ENCODE measurements at places on chromosomes 1 and 21.

DNA sequence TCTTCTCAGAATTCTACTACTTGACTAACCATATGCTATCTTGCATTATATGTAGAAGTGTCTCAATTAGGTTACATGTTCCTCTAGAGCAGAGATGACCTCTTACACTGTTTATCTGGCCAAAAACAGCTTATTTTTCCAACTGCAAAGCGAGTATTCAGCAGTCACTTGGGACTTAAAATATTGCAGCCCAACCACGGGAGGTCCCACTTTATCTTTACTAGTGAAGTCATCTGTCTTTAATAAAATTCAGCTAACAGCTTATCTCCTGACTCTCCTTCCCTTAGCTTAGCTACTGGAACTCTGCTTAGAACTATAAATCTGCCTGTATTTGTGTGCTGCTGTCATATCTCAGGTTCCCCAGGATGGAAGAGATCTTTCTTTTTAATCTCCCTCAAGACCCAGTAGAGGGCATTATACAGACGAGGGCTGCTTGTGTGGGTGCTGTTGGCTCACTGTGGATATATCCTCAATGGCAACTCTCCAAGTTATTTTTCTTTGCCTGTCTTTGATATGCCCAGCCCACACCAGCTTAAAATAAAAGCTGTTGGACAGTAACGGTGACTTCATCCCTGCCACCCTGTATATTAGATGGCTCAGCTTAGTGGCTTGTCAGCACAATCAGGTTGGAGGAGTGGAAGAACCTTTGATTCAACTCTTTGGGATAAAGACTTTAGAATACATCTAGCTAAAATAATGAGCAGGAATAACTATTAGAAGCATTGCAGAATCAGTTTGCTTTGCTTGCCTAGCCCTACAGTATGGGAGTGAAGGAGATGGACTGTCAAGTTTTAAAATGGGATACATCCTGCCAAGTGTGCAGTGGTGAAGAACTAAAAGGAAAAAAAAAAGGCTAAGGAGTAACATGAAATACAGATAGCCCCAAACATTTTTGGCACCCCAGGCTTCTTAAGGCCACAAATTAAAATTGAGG, 9.6 kb downstream of the ENSA start:
- DNase-seq: no peak

- no peak for DNase-seq
These were observed 40.3 kb downstream of the URB1 start for GRCh38 chr21:32352526-32352925.

DNA sequence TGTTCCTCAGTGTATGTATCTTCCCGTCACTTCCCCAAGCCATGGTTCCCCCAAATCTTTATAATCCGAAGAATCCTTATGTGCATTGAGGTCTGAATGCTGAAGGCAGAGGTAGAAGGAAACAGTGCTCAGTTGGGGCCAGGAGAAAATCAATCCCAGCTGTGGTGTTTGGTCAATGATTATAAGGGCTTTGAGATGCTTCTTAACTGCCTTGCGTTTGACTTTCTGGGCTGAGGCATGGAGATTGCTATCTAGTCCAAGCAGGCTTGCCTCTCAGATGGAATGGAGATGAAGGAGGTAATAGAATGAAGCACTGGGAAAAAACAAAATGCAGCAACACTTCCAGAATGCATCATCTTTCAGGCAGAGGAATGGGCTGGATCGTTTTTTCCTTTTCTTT, 3.6 kb upstream of the MAP1LC3C start:
- DNase-seq: no peak

DNA sequence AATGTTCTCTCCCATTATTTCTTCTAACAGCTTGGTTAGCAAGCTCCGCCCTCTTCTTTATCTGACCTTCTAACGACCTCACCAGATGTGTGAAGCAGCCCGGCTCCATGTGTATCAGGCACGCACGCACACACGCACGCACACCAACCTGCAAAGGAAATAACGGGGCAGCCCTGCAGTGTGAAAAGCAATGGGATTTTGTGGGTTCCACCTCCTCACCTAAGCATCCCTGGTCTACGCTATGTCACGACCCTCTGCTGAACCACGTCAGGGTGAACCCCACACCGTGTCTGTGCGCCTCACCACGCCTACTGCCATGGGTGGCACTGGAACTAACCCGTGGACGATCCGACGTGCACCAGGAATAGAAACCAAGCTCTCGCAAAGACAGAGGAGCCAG, 10.4 kb downstream of the SSU72 start:
- DNase-seq: no peak

DNA sequence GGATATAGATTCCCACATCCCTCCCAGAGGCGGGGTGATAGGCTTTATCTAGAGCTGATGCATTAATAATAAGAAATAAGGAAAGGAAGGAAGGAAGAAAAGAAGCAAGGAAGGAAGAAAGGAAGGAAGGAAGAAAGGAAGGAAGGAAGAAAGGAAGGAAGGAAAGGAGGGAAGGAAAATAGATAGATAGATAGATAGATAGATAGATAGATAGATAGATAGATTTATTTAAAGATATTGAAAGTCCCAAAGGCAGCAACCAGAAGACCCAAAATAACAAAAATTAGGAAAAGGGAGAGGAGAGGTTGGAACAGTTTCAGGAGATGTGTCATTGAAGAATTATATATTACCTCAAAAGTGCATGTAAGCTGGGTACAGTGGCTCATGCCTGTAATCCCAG, 12.2 kb upstream of the SLC26A9 start:
- DNase-seq: no peak

DNA sequence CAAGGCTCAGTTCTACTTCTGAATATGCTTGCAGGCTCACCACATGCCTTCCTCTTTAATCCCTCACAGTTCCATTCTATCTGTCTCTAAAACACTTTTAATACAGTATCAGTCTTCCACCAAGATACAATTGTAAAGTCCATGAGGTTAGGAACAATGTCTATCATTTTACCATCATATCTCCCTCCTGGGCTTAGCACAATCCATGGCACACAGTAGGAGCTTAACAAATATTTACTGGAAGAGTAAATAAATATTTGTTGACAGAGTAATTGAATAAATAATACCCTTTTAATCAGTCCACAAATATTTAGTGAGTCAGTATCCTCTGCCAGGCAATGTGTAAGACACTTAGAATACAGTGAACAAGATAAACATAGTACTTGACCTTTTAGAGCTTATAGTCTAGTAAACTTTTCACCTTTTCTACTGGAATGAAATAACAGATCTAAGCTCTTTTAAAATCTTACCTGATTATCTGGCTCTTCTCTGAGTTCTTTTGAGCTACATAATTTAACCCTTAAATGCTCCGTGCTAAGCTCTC, 12.7 kb upstream of the GADD45A start:
- DNase-seq: no peak
